ENCODE measurements at places on chromosomes 5 and 9.

DNA sequence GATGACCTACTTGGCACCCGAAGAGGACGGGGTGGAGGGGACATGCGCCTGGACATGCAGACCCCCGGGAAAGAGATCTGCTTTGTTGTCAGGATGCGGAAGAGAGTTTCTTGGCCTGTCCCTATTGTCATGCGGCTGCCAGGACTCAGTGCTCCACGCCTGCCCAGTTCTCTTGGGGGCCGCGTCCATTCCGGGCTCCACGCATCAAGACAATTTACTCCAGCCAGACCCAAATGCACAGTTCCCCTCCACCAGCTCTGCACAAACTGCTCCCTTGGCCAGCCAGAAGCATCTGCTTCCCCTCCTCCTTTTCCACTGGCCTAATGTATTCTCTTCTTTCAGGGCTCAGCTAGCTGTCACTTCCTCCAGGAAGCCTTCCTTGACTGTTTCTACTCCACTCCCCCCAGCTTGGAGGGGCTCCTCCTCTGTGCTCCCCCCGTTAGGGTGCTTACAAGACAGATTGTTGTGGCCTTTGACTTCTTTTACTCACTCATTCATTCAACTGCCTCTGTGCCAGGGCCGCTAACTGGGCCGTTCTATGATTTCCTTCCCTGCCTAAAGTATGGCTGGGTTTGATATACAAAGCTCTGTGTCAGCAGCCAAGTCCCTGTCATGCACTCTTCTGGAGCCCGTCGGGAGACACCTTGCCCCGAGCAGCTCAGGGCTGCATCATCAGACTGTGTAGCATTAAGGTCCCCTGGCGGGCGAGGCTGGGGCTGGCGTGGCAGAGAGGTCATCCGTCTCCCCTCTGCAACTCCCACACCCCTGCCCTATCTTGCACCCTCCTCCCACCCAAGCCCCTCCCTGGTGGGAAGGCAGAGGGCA lies 6.6 kb downstream of the FIBCD1 start:
- peak; percentile 87 for DNase-seq

GRCh38 chr5:140043508-140043872 lies 391 bp upstream of the NRG2 start:
- peak; percentile 82 for DNase-seq

- no peak for DNase-seq
Observed at GRCh38 chr9:21747175-21747574, 55.3 kb upstream of the MTAP start.

DNA sequence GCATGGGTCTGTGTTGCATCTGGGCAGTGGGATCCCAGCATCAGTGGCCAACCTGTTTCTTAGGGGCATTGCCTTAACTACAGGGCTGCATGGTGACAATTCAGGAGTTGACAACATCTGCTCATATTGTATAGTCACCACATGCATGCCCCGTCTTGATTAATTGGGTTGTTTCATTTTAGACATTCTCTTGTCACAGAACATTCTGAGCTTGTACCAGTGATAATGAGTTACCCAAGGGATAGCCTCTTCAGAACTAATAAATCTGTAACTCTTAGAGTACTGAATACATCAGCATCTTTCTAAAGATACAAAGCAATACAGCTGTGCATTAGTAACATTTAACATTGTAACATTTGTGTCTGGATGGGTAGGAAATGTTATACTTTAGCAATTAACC lies 426.5 kb upstream of the CD180 start:
- DNase-seq, result no peak

DNA sequence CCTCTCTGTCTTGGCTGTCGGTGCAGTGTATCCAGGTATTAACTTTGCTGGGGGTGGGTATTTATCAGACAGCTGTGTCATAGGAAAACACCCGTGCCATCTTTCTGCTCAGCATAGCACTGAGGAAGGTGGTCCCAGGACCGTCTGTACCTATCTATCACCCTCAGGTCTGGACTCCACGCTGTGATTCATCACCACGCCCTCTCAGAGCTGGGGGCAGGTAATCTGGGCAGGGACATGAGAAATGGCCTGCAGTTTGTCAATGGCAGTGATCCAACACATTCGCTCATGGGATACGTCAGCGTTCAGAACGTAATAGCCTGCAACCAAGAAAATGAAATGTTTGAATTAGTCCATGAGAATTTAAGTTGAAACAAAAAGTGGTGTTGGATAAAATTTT lies 151.6 kb upstream of the MAP1B start:
- no peak for DNase-seq

GRCh38 chr5:67066815-67067214 lies 129.8 kb downstream of the CD180 start:
- DNase-seq, result no peak

GRCh38 chr5:127846884-127847283 lies 143.7 kb downstream of the CCDC192 start:
- DNase-seq, result no peak

DNA sequence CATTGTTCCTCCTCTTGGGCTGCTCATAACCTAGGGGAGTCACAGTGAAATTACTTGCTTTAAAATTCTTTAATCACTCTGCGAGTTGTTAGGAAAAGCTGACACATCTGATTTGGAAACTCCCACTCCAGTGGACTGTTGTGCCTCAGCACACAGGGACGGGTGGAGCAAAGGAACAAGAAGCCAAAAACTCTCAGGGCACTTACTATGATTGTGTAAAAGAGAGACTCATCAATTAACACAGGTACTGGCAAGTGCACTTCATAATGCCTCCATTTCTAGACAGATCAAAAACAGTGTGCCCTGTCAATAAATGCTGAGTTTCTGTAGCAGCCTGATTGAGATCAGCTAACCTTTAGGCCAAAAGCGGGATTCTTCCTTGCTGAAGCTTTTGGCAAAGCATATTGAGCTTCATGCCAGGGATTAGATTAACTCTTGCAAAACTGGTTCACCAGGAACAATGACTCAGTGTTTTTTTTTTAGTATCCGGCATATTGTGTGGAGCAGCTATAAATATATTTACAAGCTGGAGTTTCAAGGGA lies 55.9 kb downstream of the TMC1 start:
- no peak for DNase-seq

DNA sequence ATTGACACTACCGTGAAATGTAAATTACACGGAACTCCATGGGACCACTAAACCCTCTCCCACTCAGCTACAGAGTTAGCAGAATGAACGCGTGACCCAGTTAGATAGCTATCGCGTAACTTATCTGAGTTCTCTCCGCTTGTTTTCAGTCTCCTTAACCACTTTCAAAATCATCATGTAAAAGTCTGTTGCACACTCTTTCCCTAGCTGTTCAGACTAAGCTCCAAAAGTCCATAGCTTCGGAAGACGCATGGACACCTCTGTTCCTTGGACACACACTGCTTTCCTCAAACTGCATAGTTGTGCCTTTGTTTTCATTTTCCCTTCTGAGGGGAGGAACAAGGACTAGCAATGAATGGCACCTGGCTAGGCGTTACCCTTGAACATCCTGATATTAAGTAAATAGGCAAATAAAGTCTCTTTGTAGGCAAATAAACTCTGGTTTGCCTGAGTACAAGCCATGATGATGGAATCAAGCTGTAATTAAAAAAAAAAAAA lies 83.3 kb downstream of the DAPK1 start:
- DNase-seq, result no peak

GRCh38 chr5:139140591-139141071 lies 57.5 kb downstream of the SIL1 start:
- no peak for DNase-seq

- DNase-seq, result no peak
Observed at GRCh38 chr9:108883085-108883484, 21.0 kb downstream of the ACTL7A start.

GRCh38 chr5:73030531-73030930 lies 74.7 kb downstream of the FCHO2 start:
- no peak for DNase-seq

- DNase-seq, result no peak
Observed at GRCh38 chr9:78688796-78689195, 391.9 kb downstream of the PSAT1 start.

- no peak for DNase-seq
Observed at GRCh38 chr5:71922584-71923106, 184.6 kb upstream of the MAP1B start.

DNA sequence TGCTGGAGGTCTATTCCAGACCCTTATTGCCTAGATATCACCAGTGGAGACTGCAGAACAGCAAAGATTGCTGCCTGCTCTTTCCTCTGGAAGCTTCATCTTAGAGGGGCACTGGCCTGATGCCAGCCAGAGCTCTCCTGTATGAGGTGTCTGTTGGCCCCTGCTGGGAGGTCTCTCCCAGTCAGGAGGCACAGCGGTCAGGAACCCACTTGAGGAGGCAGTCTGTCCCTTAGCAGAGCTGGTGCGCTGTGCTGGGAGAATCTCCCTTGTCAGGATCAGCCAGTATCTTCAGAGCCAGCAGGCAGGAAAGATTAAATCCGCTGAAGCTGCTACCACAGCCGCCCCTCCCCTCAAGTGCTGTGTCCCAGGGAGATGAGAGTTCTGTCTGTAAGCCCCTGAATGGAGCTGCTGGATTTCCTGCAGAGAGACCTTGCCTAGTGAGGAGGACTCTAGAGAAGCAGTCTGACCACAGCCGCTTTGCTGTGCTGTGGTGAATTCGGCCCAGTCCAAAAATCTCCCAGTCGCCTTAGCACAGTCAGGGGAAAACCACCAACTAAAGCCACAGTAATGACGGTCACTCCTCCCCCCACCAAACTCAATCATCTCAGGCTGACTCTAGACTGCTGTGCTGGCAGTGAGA lies 124.1 kb downstream of the JAKMIP2 start:
- DNase-seq, result peak; percentile 19

DNA sequence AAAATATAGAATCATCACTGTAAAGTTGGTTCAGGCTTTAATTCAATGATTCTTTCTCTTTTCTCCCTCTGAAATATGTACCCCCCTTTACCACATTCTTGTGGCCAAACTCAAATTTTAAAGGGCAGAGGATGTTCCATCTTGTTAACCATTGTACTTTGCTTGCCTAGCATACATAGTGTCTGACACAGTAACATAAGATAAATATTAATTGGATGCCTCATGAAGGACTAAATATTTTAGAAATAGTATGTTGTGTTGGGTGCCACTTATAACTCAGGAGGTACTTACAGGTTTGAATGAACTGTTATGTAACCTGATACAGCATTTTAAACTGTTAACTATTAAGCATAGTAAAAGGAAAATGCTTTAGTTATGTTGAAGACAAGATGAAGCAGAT lies 71.5 kb downstream of the NIPBL start:
- no peak for DNase-seq

- no peak for DNase-seq
Observed at GRCh38 chr5:79318935-79319614, 83.1 kb downstream of the JMY start.

GRCh38 chr5:10351199-10351905 lies 2.1 kb upstream of the MARCHF6 start:
- DNase-seq, result no peak

- DNase-seq, result no peak
Observed at GRCh38 chr9:5392285-5392684, 45.4 kb downstream of the PLGRKT start.

DNA sequence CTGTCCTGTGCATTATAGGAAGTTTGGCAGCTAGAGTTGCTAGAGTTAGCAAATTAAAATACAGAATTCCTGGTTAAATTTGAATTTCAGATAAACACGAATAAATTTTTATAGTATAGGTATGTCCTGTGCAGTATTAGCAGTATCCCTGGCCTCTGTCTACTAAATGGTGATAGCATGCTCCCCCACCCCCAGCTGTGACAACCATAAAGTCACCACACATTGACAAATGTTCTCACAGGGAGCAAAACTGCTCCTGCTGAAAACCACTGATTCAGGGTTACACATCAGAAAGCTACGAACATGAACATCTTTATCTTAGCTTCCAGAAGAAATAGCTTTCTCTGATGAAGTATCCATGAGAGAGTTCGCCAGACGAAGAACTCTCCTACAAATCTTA lies 91.8 kb upstream of the CCDC112 start:
- DNase-seq, result no peak

DNA sequence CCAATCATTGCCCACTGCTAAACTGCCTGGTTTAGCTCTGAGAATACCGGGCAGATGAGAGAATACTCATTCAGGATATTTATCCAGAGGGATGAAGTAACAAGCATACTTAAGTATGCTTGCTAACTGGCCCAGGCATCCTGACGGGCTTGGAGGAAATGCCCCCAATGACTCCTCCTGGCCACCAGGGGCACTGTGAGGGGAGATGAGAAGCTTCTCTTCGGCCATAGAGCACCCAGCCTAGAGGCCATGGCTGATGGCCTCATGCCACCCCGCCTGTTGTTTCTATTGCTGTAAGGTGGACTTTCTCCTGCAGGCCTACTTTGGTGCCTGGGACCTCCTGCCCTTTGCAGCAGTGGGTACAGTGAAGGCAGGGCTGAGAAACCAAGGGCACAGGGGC lies 134.5 kb upstream of the FSTL4 start:
- peak; percentile 60 for DNase-seq

DNA sequence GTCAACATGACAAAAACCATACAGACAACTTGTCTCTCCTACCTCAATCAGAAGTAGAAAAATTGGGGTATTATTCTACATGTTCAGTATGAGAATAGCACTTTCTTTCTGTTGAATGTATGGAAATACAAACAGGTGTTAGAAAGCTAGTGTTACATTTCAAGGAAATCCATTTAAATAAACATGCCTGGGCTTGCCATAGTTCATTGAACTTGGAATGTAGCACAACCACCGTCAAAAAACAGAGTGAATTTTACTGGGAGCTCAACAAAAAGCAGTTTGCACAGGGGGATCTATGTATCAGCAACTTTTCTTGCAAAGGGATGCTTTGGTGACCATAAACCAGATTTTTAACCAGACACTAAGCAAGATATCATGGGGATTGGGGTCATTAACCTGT lies 307.9 kb upstream of the SMARCA2 start:
- no peak for DNase-seq

GRCh38 chr5:152511120-152511519 lies 106.0 kb upstream of the NMUR2 start:
- DNase-seq, result no peak

DNA sequence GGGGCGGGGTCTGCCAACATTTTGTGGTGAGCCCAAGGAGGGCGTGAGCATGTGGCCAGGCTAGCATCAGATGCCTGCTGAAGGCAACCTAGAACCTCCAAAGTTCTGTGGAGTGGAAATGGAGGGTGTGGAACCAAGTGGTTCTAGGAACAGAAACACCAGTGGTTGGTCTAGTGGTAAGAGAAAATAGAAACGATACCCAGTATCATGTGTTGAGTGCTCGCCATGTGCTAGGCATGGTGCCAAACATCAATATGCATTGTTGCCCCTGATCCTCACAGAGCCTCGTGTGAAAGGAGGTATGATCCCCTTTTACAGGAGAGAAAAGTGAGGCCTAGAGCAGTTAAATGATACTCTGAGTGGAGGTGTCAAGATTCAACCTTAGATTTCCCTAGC lies 31.5 kb upstream of the MVB12B start:
- DNase-seq, result no peak

Data from H7 (cell line).